Foreskin fibroblast (primary cell): ENCODE measurements at places on chromosomes 1 and 21.
A peak's percentile ranks its signal among the peaks of the same experiment; 100 is the strongest.

DNA sequence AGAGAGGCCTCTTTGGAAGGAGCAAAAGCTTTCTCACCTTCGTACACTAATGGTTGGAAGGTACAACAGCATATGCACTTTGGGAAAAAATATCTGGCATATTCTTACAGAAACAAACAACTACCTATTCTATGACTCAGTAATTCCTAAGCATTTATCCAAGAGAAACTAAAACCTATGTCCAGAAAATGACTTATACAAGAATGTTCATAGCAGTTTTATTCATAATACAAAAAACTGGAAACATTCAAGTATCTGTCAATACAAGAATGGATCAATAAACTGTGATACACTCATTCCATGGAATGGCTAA lies 8.2 kb downstream of the NBPF1 start:
- no peak for DNase-seq

DNA sequence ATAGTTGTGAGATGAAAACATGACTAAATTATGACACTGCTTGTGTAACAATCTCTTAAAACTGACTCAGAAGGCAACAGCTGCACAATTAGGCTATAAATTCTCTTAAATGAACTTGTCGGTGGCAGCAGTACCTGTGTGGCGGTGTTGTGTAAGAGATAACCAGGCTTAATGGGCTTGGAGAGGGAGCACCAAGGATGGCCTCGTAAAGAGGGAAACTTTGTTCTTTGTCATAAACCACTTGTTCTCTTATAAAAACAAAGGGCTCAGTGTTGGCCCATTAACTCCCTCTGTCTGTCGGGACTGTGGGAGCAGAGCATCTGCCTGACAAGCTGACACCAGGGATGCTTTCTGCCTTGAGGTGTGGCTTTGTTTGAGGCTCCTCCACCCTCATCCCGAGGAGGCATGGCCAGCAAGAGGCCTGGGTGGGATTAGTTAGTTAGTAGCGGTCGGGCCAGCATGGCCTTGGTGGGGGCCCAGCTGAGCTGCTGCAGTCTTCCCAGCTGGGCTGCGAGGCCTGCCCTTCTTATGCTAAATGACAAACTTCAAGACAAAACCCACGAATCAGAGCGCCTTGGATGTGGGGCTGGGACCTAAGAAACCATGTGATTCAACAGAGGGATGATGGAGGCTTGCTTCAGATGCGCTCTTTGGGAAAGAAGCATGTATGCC lies 171.4 kb downstream of the CAMTA1 start:
- no peak for DNase-seq

DNA sequence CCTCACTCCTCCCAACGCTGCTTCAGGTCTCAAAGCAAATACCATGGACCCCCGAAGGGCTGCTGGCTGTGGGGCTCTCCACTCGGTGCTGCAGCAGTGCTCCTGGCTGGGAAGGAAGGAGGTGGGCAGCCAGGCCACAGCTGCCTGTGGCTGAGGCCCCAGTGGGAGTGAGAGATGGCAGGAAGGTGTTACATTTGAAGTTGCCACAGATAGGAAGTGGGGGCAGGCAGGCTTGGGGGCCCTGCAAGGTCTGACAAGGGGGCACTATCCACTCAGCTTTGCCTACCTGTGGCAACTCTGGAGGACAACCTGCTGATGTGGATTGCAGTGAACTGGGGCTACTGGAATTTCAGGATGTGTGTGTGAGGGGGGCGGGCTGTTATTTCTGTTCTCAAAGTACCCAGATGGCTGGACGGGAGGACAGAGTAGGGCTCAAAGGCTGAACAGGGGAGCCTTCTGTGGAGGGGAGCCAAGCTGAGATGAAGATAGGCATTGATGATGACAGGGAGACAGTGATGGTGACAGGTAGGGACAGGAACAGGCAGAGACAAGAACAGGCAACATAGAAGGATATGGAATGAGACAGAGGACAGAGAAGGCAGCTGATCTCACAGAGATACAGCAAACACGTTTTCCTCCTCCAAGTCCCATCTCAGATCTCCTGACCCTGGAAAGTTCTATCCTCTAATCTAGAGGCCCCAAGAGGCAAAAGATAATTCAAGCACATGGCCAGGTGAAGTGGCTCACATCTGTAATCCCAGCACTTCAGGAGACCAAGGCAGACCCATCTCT lies 1.8 kb downstream of the ZNF683 start:
- no peak for DNase-seq

DNA sequence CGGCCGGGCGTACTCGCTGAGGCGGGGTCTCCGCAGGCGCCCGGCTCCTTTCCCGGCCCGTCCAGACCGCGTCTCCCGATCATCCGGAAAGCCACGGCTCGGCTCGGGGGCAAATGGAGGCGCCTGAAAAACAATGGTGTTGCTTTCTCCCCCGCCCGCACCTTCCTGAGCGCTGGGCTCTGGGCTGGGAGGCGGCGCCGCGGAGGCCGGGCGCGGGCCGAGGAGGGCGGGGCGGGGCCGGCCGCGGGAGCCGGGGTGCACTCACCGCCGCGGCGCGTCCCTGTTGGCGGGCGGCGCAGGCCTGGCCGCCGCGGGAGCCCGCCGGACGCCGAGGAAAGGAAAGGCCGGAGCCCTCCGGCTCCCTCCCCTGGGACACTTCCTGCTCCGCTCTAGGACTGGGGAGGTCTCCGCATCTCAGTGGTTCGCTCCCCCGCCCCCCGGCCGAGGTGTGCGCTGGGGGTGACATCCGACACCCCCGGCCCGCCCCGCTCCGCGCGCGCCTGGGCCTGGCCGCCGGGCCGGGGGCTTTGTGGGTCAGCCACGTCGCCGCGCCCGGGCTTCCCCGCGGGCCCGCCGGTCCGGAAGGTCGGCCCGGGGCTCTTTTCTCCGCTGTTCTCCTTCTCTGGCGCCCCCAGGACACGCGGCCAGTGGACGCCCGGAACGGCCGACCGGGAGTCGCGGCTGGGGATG lies at the start of gene ZNF496:
TSS of gene ZNF496 (minus strand) at position 343 of the 690 bp plus-strand sequence. CDS start 2,289 bp downstream, outside the sequence.
- peak; percentile 95 for DNase-seq

GRCh38 chr1:223258751-223259198 lies 105.2 kb downstream of the SUSD4 start:
- peak; percentile 53 for DNase-seq

- DNase-seq, result no peak
These were observed 43.7 kb upstream of the IPO9 start for GRCh38 chr1:201785291-201785690.

DNA sequence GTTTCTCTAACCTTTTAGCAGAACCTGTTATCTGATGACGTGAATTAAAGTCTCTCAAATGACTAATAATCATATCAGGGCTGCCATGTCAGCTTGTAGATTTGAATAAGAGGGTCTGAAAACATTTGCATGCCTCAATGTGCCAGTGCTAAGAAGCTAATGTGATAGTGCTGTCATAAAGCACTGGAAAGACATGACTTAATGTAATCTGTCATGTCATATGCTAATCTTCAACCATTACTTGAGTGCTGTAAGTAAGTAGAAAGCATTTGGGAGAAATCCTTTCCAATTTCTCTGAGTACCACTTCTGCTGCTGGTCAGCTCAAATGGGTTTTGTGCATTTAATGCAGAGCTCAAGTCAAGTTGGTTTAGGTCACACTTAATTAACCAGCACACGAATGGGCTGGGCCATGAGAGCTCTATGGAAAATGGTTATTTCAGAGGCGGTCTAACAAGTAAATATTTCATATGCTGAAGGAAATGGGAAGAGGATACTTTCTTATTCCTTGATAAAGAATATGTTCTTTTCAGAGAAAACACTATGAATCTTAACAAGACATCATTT lies 609.2 kb downstream of the LMO4 start:
- no peak for DNase-seq

GRCh38 chr1:63101336-63101735 lies 221.0 kb upstream of the FOXD3 start:
- no peak for DNase-seq

- peak; percentile 53 for DNase-seq
These were observed 11.0 kb downstream of the FAM163A start for GRCh38 chr1:179754041-179754624.

DNA sequence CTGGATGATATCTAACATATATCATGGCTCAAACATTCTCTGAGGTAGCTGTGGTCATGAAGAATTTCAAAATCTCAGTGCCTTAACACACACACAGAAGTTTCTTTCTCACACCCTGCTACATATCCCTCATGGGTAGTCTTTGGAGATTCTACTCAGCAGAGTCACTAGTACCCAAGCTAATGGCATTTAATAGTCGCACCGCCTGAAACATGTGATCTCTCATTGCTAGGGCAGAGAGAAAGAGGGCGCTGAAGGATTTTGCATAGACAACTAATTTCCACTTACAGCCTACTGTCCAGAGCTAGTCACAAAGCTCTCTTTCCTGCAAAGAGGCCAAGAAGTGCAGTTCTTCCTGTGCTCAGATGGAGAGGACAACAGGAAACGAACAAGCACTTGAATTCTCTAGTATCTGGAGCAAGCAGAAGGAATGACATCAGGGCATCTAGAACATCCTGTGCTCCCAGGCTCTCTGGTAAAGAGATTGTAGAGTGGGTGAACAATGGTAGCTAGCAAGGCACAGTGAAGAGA lies 183.4 kb upstream of the PTBP2 start:
- peak; percentile 88 for DNase-seq

DNA sequence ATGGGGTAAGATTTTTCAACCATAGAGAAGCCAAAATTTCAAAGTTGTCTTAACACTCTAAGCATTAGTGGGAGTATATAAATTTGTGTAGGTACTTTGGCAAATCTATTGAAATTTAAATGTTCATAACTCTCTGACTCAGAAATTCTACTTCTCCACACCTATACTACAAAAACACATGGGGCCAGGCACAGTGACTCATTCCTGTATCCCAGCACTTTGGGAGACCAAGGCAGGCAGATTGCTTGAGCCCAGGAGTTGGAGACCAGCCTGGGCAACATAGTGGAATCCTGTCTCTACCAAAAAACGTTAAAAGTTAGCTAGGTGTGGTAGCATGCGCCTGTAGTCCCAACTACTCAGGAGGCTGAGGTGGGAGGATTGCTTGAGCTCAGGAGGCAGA lies 41.3 kb upstream of the RAVER2 start:
- no peak for DNase-seq

GRCh38 chr21:44599264-44600029 lies 950 bp upstream of the KRTAP10-7 start:
- DNase-seq, result no peak

DNA sequence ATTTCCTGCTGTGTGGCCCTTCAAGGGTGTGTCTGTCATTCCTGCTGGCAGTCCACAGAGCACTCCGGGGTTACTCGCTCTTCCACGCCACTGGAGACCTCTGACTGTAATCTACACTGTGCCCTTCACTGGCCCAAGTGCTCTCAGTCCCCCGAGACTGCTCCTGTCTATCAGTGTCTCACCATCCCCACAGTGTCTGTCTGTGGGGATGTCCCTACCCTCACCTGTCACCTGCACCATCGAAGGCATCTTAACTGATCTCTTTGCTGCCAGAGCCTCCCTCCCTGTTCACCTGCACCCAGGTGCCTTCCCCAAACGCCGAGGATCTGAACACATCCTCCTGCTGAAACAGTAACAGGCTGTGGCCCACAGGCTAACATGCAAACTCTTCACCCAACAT lies 136.7 kb downstream of the MATN1 start:
- DNase-seq, result no peak

DNA sequence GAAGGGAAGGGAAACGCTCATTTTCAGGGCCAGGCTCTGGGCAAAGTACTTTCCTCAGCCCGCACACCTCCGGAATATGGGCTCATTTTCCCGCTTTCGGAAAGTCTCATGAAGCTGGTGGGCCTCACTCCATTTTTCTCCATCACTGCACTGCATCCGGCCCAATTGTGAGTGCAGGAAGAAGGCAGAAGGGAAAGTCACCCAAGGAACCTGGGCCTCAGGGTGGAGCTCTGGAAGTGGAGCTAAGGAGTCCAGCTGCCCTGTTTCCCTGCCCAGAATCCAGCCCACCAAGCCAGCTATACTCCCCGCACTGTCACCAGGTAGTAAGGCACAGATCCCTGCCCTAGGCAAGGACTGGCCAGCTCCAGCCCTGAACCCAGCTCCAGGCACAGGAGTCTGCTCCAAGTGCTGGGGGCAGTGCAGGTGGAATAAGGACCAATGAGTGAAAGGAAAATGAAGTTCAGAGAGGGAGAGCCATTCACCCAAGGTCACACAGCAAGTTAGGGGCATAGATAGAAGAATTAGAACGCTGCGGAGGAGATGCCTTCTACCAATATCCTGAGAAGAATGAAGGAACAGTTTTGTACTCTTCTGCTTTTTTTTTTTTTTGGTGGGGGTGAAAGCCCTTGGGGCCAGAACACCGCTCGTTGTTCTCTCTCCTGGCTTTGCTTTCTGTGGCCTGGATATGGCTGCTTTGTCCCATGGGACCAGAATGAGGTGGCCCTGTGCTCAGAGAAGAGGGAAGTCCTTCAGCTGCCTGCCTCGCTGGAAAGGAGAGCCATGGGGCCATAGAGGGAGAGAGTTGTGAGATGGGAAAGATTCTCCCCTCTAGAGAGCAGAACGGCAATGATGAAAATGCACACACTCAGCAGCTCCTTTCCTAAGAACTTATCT lies 10.0 kb downstream of the LRP8 start:
- DNase-seq, result no peak

- no peak for DNase-seq
These were observed 68.0 kb upstream of the WDR26 start for GRCh38 chr1:224502459-224503160.

DNA sequence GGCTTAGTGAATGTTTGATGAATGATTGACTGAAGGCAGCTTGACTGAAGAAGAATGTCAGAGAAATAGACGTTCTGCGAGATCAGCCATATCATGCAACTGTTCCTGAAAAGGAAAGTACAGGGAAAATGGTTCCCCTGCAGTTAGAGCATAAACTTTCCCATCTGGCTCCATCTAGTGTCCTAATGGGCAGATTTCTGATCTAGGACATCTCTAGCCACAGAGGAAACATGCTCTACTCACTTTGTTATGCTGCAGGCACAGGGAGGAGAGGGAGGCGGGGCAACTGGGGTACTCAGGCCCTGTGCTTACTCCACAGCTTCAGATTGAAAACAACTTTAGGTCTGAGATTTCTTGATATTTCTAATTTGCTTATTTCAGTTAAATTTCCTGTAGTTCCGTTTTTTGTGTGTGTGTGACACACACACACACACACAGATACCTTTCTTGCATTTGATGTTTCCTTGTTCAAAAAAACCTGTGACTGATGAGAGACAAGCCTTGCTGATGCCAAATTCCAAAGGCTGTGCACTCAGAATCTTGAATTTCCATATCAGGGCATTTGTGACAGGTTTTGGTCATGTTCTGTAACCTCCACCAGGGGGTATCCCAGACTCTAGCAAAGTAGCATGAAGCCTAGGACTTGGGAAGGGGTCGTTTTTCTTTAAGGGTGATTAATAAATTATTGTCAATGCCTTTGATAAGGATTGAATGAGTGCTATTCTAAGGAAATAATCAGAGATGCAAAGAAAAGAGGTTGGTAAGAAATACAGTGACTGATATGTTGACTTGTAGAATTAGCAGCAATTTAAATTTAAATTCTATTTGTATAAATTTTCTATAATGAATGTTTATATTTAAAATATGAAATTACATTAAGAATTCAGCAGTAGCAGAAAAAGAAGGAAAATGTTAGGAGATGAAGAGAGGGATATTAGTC lies 139.7 kb upstream of the BEND5 start:
- DNase-seq, result peak; percentile 79

GRCh38 chr1:16183765-16184556 lies 28.1 kb upstream of the EPHA2 start:
- no peak for DNase-seq

GRCh38 chr1:145991735-145992412 lies 4.5 kb downstream of the TXNIP start:
- peak; percentile 39 for DNase-seq

- peak; percentile 95 for DNase-seq
These were observed 54.7 kb upstream of the IFFO2 start for GRCh38 chr1:19010995-19011844.

GRCh38 chr1:61204528-61204927 lies 122.2 kb downstream of the NFIA start:
- DNase-seq, result no peak
